H1 (cell line): ENCODE measurements at places on chromosomes 13 and 19. TPM values are rescaled to one million over a fixed set of nuclear protein-coding genes. Genes with fewer than 3 reads are reported as not detected.

The ZFP14 gene
- polyA plus RNA-seq: 1.1 and 1.7 TPM in 2 replicates

The LGALS14 gene
- polyA plus RNA-seq: 0.22 and 0.77 TPM in 2 replicates

The SWSAP1 gene
- 5.1 and 5.2 TPM in 2 replicates for polyA plus RNA-seq

The ZNF222 gene
- polyA plus RNA-seq: 0.75 and 1.7 TPM in 2 replicates

The SYCN gene
- polyA plus RNA-seq: not detected in 2 replicates

The IGLON5 gene
- polyA plus RNA-seq: 34.6 and 51.4 TPM in 2 replicates
